ENCODE measurements at places on chromosomes 5 and 9. TPM values are rescaled to one million over a fixed set of nuclear protein-coding genes. Genes with fewer than 3 reads are reported as not detected.

ZNF474 gene
- total RNA-seq = 0.68 TPM

RAI14 gene
- total RNA-seq = 117 TPM

SH3GL2 gene
- total RNA-seq = 3.5 TPM

OCLN gene
- total RNA-seq = 104 TPM

EPB41L4B gene
- total RNA-seq = 11.0 TPM

SPINK7 gene
- total RNA-seq = not detected

SPATA31A3 gene
- not detected for total RNA-seq

PCDHGA9 gene
- 5.2 TPM for total RNA-seq

Measured in kidney epithelial cell (primary cell).